Thyroid gland (tissue), 4 donors: ENCODE measurements at places on chromosomes 16 and 17. TPM values are rescaled to one million over a fixed set of nuclear protein-coding genes. Genes with fewer than 3 reads are reported as not detected.

CRYM gene
- not detected for total RNA-seq

KRT14 gene
- not detected for total RNA-seq

BFAR gene
- total RNA-seq, result 72.5 TPM

ASPA gene
- 0.78 TPM for total RNA-seq

TBC1D26 gene
- total RNA-seq, result not detected

- no peak overlapping the region for H3K27ac ChIP-seq
- no peak overlapping the region for H3K4me3 ChIP-seq
- no peaks in the 10 kb centered on the region for H3K36me3 ChIP-seq
- no peaks in the 10 kb centered on the region for H3K27me3 ChIP-seq
- H3K4me1 ChIP-seq, result peaks cover 23% of the 10 kb centered on the region
- DNase-seq, result no peak
Observed at GRCh38 chr17:64115043-64115698, 14.8 kb downstream of the ERN1 start.

- no peak overlapping the region for H3K4me3 ChIP-seq
- DNase-seq, result no peak
- H3K27ac ChIP-seq, result no peak overlapping the region
- H3K4me1 ChIP-seq, result peaks cover 19% of the 10 kb centered on the region
Observed at GRCh38 chr17:50540560-50541401, 6.2 kb upstream of the SPATA20 start.

DNA sequence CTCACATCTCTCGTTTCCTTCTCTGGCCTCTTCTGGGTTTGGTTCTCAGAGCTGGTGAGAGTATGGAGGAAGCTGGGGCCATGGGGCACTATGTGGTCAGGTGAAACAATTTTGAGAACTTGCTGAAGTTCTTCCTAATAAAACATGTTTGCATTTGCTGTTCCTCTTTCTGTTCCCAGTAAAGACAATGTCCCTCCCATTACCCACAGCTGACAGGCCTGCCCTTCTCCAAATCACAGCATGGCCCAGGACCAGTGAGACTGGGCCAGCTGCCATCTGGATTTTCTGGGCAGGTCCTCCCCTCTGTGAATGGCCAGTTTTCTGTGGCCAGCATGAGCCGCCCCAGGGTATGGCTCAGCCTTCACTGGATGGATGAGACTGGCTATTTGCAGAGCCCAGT, at the start of gene CD300H:
TSS of gene CD300H (minus strand) at position 113 of the 400 bp plus-strand sequence.
- no peak within 1 kb of the TSS for H3K27ac ChIP-seq
- no peak for DNase-seq
- no peaks in the 10 kb centered on the region for H3K27me3 ChIP-seq
- H3K4me1 ChIP-seq, result no peaks in the 10 kb centered on the region
- H3K4me3 ChIP-seq, result no peak within 1 kb of the TSS

GRCh38 chr17:49632201-49632600, 45.7 kb downstream of the SPOP start:
- H3K4me1 ChIP-seq, result peaks cover 78% of the 10 kb centered on the region
- no peak overlapping the region for H3K4me3 ChIP-seq
- H3K27ac ChIP-seq, result no peak overlapping the region
- H3K36me3 ChIP-seq, result no peaks in the 10 kb centered on the region
- H3K27me3 ChIP-seq, result no peaks in the 10 kb centered on the region

- no peaks in the 10 kb centered on the region for H3K4me1 ChIP-seq
- no peak overlapping the region for H3K27ac ChIP-seq
- DNase-seq, result no peak
- H3K27me3 ChIP-seq, result no peaks in the 10 kb centered on the region
- H3K4me3 ChIP-seq, result no peak overlapping the region
Observed at GRCh38 chr17:360092-360750, 7.6 kb upstream of the RPH3AL start.

DNA sequence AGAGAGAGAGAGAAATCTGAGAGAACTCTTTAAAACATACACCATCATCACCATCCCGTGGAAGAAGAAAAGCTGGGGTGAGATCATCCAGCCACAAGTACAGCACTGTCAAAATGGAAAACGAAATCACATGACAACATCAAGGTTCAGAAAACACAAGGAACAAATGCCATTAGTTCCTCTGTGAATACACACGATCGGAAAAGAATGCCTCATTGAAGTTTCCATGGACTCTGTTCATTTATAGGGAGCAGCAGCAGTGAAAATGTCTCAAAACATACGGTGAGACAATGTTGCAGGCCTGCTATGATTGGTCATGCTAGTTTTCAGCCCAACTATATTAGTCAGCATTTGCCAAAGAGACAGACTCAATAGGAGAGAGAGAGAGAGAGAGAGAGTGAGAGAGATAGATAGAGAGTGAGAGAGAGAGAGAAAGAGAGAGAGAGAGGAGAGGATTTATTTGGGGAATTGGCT, 4.4 kb downstream of the CFAP97D1 start:
- no peak for DNase-seq
- H3K4me3 ChIP-seq, result no peak overlapping the region
- H3K36me3 ChIP-seq, result no peaks in the 10 kb centered on the region
- no peaks in the 10 kb centered on the region for H3K27me3 ChIP-seq
- no peak overlapping the region for H3K27ac ChIP-seq
- H3K4me1 ChIP-seq, result peaks cover 6% of the 10 kb centered on the region

DNA sequence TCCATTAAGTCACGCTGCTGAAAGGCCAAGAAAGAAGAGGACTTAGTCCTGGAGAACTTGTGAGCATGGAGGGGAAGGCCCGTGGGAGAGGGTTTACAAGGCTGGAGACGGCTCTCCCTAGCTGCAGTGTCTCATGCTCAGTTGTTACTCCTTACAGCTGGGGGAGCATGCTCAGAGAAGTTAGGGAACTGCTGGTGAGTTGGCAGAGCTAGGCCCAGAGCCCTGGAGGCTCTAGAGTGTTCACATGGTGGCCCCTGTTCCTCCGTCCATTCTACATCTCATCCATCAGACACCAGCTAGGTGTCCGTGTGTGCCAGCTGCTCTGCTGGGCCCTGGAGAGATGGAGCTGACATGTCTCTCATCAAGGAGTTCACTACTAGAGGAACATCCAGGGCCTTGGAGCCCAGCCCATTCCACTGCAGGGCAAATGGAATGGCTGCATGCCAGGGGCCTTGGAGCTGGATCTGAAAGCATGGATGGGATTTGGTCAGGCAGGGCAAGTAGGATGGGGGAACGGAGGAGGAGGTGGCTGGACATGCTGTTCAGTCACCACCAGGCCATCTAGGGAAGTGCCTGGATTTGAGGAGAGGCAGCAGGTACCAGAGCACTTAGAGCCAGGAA, 6.3 kb downstream of the XYLT2 start:
- H3K27me3 ChIP-seq, result no peaks in the 10 kb centered on the region
- H3K36me3 ChIP-seq, result peaks cover 15% of the 10 kb centered on the region
- H3K4me1 ChIP-seq, result peaks cover 2% of the 10 kb centered on the region
- H3K4me3 ChIP-seq, result no peak overlapping the region
- no peak overlapping the region for H3K27ac ChIP-seq
